GDM1 (cell line): ENCODE measurements at places on chromosomes 3 and 15.

GRCh38 chr3:185042312-185043050, 110.4 kb downstream of the C3orf70 start:
- no peak for DNase-seq

DNA sequence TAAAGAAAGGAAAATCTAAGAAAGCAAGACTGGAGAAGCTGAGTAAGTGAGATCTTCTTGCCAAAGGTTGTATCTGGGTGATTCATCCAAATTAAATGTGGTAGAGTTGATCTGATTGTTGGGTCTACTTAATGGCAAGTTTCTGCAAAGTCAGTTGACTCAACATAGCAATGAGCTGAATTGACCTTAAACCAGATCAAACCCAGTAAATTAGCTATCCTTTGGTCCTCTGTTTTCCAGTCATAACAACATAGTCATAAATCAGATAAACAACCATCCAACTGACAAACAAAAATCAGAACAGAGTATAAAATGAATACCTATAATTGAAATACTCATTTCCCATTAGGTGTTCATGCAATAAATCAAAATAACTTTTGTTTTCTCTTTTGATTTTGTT, 142.6 kb upstream of the CFAP20DC start:
- no peak for DNase-seq

DNA sequence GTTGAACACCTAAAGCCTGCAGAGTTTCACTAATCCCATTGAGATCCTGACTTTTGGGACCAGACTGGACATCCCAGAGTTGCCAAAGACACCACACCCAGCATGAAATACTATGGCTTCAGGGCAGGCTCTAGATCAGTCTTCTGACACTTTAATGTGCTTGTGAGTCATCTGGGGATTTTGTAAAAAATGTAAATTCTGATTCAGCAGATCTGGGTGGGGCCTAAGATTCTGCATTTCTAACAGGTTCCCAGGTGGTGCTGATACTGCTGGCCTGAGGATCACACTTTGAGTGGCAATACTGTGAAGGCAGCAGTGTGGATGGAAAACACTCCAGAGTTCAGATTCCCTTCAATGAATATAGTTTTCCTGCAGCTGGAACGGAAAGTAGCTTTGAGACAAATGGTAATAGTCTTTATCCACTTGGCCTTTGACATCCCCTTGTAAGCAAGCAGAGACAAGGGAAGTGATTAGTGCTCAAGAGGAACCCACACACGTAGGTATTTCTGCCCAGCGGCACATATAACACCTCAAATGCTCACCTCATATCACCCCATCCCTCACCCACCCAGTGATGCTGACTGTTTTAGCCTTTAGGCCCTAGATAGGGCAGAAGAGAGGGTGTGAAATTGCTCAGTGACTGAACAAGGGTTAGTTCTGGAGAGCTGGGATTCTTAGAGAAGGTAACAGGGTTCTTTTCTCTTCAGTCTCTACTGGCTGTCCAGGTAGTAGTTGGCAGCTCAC, 51.5 kb upstream of the GSK3B start:
- no peak for DNase-seq

DNA sequence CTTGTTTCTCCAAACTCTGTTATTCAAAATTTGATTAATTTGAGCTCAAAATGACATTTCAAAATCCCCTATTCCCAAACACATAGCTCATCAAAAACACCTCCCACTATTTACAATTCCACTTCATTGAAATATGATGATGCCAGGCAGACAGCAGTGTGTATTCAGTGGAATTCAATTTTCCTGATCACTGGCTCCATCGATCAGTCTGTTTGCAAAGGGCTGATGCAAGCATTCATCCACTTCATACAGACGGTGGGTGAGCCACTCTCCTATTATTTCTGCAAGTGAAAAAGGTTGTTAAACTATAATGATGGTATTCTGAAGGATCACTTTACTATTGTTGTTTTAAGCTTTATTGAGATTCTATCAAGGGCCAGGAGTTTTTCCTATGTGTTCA, 90.7 kb downstream of the RTP4 start:
- no peak for DNase-seq

DNA sequence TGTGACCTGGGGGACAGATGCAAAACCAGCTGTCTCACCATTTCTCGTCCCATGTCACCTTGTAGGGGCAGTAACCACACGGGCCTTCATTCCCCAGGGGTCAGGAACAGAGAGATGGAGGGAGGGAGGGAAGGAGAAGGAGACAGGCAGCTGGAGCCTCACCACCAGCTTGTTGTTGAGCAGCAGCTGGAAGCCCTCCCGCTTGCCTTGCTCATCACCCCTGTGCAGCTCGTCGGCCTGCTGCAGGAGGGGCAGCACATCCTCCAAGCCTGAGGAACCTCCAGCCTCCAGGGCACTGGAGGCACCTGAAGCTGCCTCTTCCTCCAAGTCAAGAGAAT, 10.3 kb downstream of the RMDN3 start:
- DNase-seq = no peak

- no peak for DNase-seq
Observed at GRCh38 chr3:129596194-129597086, 10.0 kb downstream of the PLXND1 start.

- DNase-seq = no peak
Observed at GRCh38 chr15:74840851-74841775, 1.8 kb downstream of the ULK3 start.

- DNase-seq = no peak
Observed at GRCh38 chr15:39530480-39531342, 50.2 kb upstream of the THBS1 start.

DNA sequence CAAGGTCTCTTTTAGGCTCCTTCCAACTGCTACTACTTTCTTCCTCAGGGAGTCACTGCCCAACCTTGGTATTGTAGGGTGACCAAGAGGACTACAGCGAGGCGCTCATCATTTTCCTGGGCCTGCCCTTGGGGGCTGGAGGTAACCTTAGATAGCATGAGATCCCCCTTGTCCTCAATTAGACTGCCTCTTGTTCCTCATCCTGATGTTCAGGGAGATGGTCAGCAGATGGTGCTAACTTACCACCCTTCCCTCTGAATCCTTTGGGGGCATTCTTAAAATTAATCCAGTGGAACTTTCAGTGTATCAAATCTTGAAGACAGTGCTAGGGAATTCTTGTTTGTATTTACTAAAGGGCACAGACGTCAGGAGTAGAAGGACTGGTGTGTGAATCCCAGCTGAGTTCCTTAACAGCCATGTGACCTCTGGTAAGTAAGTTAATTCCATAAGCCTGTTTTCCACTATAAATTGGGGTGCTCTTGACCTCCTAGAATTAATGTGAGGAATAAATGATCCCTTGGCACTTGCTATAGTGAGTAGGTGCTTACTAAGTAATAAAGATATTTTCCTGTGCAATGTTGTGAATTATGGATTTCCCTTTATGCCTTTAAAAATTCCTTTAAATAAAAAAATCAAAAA, 4.1 kb upstream of the CLPX start:
- DNase-seq = peak; percentile 40

- DNase-seq = no peak
Observed at GRCh38 chr15:82303956-82304777, 41.5 kb downstream of the SAXO2 start.

DNA sequence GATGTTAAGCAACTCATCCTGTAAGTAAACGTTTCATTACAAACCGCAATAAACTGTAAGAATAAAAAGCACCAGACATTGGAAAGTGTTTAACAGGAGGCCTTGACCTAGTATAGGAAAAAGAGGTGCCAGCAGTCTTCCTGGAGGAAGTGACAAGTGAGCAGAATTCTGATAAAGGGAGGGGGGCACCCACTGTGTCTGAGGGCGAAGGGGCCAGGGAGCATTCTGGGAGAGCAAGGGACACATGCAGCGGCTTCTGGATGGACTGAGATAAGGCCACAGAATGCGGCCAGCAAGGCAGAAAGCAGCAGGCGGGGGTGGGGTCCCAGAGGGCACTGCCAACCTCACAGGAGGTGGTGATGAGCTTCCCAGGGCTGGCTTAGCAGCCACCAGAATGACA, 80.2 kb downstream of the MTHFS start:
- no peak for DNase-seq

- DNase-seq = peak; percentile 43
Observed at GRCh38 chr15:76056931-76057330, 2.9 kb upstream of the TMEM266 start.

DNA sequence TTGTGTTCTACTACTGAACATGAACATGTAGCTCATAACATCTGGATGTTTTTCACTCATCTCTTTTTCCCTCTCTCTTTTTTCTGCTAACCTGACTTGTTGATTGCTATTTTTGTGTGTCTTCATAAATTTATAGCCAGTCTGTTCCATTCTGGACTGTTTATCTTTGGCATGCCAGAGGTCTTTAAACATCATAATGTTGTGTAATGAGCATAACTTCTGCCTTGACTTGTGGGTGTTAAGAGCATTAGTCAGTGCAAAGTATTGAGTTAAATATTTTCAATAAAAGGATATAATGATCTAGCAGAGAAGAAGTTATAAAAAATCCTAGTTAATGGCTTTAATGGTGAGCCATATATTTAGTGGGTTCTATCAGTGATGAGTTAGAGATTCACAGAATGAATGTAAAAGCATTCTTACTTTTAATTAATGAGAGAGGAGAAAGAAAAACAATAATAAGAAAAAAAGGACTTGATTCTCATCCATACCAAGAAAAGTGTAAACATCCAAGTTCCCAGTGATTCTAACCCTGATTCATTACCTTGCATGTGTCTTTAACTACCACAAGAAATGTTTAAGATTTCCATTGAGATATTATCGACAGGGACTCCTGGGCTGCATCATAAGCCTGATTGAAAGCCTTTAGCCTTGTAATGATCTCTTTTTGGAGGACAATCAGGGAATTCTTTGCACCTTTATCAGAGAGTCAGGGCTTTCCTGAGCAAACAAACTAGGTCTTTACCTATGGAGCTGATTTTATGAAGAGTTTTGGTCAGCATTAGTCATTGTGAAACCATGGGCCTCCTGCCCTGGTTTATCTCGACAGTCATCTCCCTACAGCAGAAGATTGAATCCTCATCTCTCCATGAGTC, 22.9 kb downstream of the MITF start:
- no peak for DNase-seq

GRCh38 chr3:143483214-143483613, 363.6 kb downstream of the CHST2 start:
- no peak for DNase-seq

GRCh38 chr3:14503033-14503705, 37.0 kb downstream of the GRIP2 start:
- no peak for DNase-seq

GRCh38 chr3:121998030-121998580, 23.9 kb downstream of the ILDR1 start:
- DNase-seq = peak; percentile 69

- no peak for DNase-seq
Observed at GRCh38 chr3:189099031-189099471, 72.7 kb upstream of the TPRG1 start.

- DNase-seq = no peak
Observed at GRCh38 chr15:85457392-85457968, 77.1 kb downstream of the AKAP13 start.

- no peak for DNase-seq
Observed at GRCh38 chr3:36988356-36988755, 4.6 kb downstream of the EPM2AIP1 start.

DNA sequence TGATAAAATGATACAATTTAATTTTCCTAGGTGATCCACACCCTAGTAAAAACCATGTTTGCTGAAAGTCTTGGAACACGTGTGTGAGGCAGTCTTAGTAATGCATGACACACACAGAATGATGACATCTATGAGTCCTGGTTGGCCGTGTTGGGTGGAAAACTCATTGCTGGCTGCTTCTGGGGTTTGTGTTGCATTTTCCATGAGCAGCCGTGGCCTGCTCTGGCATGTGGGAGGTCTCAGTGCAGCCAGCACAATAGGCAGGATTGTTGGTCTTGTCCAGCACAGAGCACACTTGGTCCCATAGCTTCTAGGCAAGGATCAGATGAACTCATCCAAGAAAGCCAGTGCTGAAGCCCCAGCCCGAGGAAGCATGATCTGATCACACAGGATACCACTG, 172.8 kb upstream of the UBE3A start:
- DNase-seq = no peak

DNA sequence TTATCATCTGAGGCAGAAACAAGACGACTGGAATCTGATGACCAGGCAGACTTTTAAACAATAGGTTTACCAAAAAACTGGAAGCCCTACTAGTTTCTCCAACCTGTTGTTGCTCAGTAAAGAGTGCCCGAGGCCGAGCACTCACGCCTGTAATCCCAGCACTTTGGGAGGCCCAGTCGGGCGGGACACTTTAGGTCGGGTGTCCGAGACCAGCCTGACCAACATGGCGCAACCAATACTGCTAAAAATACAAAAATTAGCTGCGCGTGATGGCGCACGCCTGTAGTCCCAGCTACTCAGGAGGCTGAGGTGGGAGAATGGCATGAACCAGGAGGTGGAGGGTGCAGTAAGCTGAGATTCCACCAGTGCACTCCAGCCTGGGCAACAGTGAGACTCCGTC, 1.1 kb upstream of the WDR5B start:
- no peak for DNase-seq

GRCh38 chr3:152252755-152253154, 16.0 kb upstream of the MBNL1 start:
- DNase-seq = no peak

DNA sequence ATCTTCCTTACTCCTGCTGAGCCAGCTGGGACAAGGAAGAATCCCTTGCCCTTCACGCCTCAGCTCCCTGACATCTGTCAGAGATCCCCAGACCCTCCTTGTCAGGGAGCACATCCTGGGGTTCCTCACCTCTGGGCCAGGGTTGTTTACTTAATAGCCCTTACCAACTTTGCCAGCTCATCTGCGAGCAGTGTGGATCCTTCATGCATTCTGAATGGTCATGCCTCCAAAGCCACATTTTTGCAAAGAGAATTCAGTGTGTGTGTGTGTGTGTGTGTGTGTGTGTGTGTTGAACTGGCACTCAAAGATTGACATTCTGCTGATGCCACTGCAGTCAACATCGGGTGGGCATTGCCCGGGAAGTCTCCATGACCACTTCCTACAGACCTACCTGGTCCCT, 112.6 kb downstream of the SLC49A4 start:
- DNase-seq = no peak

- no peak for DNase-seq
Observed at GRCh38 chr3:160879859-160880258, 123.8 kb downstream of the PPM1L start.

GRCh38 chr3:69907554-69907953, 92.0 kb upstream of the SAMMSON start:
- DNase-seq = no peak
